ENCODE measurements at places on chromosomes 2 and 18.
A peak's percentile ranks its signal among the peaks of the same experiment; 100 is the strongest.

DNA sequence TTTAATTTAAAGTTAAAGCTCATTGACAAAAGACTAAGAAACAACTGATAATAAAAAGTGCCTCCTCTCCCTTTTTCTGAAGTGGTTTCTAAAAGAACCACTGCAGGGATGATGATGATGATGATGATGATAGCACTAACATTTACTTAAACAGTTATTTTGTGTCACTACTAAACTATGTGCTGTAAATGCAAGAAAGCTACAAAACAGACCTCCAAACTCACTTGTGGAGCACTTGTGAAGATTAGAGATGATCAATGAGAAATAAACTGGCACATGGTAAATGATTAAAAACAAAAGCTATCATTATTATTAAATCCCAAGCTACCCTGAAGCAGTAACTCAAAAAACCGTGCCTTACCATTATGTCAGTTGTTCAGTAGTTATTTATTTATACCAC is 88.7 kb downstream of the SLC8A1 start:
- no peak for DNase-seq

DNA sequence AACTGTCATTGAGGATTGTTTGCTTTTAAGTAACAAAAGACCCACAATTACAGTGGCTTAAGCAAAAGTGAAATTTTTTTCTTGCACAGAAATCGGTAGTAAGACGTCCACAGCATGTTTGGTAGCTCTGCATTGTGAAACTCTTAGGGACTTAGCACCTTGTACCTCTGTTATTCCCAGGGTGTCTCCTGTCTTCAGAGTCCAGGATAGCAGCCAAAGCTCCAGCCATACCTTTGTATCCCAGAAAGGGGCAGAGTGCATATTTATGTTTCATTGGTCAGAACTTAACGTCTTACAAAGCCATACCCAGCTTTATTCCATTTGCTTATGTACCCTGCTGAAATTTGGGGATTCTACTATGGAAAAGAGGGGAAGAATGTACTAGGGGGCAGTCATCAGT is 32.8 kb downstream of the RMND5A start:
- no peak for DNase-seq

DNA sequence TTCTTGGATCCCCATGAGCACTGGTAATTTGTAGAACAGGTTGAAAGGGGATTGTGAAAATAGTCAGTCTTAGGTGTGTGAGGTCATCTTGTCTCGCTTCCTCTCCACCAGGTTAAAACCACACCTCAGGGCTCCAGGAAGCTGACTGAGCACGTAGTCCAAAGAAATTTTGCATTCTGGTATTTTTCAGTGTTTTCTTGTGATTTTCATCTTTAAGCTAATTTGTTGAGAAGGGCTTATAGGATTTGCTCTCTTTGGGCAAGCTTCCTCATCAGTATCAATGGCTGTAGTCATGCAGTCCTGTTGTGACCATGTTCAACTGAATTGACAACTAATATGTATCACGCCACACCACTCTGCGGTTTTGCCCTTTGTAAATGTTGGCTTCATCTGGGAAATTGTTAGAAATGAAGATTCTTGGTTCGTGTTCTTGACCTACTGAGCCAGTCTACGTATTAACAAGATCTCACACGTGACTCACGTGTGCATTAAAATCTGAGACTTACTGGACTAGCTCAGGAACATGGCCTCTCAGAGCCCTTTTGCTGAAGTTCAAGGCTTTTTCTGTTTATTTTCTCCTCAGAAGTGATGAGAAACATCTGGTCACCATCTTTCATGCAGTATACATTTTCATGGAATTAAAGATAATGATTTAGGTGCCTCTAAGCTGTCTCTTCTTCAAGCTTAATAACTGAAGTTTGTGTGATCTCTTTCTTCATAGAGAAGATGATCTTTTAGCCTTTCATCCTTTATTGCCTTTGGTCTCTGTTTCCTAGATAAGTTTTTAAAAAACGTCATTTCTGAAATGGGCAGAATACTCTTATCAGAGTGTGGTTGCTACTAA is 32.8 kb downstream of the FMNL2 start:
- DNase-seq = peak; percentile 22

GRCh38 chr18:13989199-13989598 is 73.9 kb upstream of the MC2R start:
- DNase-seq = no peak

DNA sequence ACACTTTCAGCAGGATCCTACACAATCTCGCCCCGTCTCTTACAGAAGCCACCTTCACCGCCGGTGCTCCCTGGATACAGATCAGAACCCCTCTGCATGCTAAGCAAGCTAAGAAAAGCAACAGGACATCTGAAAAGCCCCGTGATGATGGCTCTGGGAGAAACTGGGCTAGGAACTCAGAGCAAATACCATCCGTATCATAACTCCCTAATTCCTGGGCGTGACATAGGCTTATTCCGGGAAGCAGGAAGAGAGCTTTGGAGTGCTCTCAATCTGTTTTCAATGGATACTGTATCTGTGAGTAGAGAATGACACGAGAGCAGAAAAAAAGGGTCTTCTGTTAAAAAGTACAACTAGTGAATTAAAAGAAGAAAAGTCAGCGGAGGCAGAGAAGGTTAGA is 121.6 kb downstream of the SPP2 start:
- no peak for DNase-seq

DNA sequence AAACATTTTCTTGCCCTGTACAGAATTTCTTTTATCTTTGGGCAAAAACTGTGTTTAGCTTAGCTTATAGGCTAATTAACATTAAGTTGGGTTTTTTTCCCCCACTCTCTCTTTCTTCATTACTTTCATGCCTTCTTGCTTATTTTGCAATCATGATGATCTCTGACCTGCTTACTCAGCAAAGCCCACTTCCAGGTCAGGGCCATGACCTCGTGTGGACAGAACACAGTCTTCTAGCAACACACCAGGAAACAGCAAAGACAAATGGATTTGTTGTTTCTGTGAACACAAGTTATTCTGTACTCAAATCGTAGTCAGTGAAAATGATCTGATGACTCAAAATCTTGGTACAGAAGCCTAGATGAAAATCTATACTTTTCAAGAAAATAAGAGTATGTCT is 60.7 kb downstream of the SPATS2L start:
- no peak for DNase-seq

GRCh38 chr18:50802141-50802540 is 17.7 kb downstream of the MRO start:
- DNase-seq = no peak
